ENCODE measurements at places on chromosomes 3 and 15.
A peak's percentile ranks its signal among the peaks of the same experiment; 100 is the strongest.

DNA sequence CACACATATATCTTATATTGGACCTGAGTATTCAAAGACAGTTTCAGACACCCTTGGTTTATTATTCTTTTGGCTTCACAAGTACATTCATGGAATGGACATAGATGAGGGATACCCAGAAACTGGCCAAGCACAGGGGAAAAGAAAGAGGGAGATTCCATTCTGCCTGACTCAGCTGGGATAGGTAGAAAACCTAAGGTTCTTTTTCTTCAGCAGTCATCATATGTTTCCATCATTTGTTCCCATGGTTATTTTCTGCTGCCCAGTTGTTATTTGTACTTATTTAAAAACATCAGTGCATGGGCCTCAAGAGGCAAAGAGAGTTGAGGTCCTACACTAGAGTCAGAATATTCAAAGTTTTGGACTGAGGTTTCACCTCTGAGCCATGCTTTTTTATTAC, 91.8 kb downstream of the FILIP1L start:
- no peak for DNase-seq

DNA sequence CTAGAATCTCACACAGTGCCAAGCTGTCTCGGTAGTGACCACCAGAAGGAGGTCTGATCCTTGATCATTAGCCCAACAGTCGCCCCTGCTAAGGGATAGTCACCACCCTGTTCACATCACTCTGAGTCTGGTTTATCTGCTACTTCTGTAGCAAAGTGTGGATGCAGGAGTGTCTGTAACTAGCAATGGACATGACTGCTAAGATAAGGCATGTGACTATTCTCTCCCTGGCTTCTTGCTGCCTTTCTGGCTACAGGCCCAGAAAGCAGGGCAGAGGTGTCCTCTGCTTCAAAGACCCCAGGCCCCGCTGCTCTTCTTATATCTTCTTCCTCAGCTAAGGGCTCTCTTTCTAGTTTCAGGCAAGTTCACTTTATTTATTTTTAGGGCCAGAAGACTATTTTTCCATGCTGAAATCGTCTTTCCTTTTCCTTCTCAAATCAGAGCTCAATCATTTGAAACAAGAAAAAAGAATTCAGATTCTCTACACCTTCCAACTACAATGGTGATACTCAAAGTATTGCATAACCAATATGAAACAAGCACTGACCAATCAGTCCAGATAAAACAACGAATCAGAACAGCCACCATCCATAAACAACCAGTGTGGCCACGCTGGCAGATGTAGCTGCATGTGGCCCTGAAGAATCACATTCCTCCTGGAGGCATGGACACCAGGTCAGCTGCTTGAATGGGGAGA, 8.0 kb upstream of the KNG1 start:
- no peak for DNase-seq

- no peak for DNase-seq
These were observed 23.5 kb upstream of the TRPM1 start for GRCh38 chr15:31125061-31125460.

DNA sequence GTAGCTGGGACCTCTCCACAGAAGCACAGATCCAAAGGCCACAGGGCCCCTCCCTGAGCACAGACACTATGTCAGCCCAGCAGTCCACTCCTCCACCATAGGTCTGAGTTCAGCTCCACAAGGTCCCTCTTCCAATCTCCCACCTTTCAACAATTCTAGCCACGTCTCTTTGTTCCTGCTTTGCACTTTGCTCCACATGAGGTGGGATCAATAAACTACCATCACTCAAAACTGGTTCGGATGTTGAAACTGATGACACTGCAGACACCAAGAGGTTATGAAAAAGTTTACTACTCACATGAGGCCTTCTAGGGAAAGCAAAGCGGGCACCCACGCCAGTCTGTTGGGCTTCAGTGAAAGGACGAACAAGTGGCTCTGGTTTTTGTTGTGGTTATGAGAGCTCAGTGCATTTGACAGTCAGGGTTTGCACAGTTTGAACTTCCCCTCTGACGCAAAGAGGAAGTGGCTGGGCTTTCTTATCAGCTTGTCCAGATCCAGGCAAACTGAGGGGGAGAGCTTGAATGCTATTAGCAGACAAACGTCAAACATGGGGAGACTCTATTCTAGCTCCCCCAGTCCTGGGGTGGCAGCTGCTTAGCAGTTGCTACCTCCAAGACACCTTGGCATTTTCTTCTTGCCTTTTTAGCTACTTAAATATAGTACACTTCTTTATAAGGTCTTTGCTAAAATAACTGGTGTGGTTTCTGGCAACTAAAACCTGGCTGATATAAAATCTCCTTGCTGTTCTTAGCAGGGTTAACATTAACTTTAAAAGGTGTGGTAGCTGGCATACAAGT, 37.8 kb downstream of the ZNF445 start:
- no peak for DNase-seq

GRCh38 chr3:107308716-107309115, 68.5 kb upstream of the CCDC54 start:
- no peak for DNase-seq

DNA sequence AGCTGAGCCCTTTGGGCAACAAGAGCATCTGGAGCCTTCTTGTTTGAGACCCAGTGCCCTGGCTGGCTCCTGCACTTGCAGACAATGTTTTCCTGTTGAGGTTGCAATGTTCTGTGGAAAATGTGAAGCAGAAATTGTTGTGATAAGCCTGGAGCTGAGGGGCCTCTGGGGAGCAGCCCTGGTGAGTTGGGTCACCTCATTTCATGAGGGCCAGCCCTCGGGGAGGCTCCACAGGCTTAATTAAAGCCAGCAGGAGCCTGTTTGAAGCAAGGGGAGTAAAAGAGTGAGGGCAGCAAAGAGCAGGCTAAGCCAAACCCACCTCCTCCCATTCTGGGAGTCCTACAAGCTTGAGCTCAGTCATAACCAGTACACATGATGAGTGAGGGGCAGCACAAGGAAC, 154.3 kb downstream of the ALDH1A2 start:
- no peak for DNase-seq

- no peak for DNase-seq
These were observed 24.9 kb upstream of the THRB start for GRCh38 chr3:24519368-24520100.

- DNase-seq = no peak
These were observed 2.4 kb downstream of the TRPM1 start for GRCh38 chr15:31098953-31099740.

DNA sequence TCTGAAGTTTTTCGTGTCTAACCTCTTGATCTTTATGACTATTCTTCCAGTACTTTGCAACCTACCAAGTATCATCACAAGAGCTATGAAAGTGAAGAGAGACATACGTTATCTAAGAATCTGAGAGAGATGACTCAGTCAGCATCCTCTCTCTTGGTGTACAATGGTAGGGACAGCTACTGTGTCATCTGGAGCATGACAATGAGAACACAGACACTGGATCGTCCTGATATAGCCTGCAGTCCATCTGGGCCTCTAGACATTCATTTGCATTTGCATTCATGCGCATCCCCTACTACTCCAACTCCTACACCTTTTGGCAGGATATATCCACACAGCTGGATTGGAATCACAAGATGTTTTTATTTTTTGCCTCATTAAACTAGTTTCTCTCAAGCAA, 115.2 kb downstream of the PEX5L start:
- peak; percentile 10 for DNase-seq

GRCh38 chr15:33852570-33852969, 115.7 kb upstream of the CHRM5 start:
- no peak for DNase-seq

DNA sequence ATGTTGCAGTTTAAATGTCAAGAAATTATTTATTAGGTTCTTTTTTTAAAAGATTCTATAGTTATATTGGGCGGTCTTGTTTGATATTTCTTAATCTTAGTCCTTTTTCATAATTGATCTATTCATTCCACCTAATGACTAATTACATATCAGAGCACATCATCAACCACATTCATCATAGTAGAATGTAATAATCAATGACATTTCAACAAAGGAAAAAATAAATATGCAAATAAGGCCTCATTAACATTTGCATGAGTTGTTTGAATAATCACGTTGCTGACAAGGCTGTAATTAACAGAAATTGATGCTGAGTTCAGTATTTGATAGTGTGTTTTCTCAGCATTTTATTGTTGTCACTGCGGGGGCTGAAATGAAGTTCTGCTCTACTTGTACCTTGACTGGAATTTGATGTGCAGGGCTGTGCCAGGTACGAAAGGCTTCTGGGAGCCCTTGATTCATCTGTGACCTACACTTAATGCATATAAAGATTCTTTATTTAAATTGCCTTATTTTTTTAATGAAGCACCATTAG, 215.7 kb downstream of the TCF12 start:
- no peak for DNase-seq

- no peak for DNase-seq
These were observed 27.6 kb downstream of the ZNF860 start for GRCh38 chr3:32009101-32009500.

- DNase-seq = no peak
These were observed 13.1 kb upstream of the ITPKA start for GRCh38 chr15:41480396-41481140.

DNA sequence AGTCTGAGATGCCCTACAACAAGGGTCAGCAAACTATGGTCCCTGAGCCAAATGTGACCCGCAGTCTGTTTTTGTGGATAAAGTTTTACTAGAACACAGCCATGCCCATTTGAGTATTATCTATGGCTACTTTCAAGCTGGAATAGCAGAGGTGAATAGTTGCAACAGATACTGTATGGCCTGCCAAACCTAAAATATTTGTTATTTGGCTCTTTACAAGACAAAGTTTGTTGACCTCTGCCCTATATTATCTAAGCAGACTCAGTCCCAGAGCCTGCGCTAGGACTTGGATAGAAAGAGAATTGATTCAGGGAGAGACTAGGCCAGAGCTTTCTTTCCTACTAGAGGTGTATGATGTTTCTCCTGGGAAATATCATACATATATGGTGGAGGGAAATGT, 81.7 kb upstream of the NMNAT3 start:
- no peak for DNase-seq

GRCh38 chr3:45905755-45906154, 19.4 kb downstream of the CCR9 start:
- no peak for DNase-seq

DNA sequence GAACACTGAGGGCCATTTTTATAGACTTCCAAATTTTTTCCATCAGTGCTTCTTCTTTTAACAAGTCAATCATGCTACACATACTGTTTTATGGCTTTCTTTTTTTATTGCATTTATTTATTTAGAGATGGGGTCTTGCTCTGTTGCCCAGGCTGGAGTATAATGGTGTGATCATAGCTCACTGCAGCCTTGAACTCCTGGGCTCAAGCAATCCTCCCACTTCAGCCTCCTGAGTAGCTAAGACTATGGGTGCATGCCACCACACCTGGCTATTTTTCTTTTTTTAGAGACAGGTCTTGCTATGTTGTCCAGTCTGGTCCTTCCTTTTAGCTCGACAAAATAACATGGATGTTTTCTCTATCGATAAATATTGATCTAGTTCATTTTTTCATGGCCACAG, 425.8 kb upstream of the WNT5A start:
- no peak for DNase-seq

DNA sequence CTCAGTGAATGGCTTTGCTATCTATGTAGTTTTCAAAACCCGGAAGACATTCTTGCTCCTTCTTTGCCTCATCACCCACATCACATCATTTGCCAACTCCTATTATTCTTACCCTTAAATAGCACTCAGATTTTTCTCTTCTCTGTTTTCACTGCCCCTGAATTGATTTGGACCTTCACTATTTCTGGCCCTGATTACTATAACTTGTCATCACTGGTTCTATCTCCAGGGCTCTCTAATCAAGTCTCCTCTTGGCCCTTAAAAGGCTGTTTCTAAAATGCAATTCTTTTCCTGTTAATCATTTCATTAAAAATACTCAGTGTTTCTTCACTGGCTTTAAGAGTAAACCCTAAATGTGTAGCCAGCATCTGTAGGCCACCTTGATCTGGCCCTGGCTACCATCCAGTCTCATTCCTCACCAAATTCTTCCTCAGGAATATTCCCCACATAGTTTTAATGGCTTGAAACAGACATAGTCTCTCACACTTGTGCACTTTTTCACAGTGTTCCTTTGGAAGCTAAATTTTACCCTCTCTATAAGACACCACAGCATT, 437.1 kb upstream of the CBLB start:
- DNase-seq = no peak

- DNase-seq = no peak
These were observed 128.0 kb downstream of the BBX start for GRCh38 chr3:107650788-107651187.

GRCh38 chr3:172614340-172615274, 91.4 kb upstream of the TNFSF10 start:
- no peak for DNase-seq

DNA sequence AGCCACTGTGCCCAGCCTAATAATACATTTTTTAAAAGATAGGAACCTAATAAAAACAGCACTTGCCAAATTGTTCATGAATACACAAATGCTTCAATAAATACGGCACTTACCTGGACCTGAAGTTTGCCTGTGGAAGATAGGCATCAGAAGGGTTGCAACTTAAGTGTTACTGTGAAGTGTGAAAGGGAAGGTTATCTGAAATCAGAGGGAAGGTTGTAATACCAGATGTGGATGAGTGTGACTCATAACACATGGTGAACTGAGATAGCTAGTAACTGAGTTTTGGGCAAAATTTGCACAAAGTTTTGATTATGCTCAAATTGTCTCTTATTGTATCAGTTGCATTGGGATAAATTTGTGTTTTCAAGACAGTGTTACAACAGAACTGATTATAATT, 68.0 kb downstream of the ATP11B start:
- no peak for DNase-seq

DNA sequence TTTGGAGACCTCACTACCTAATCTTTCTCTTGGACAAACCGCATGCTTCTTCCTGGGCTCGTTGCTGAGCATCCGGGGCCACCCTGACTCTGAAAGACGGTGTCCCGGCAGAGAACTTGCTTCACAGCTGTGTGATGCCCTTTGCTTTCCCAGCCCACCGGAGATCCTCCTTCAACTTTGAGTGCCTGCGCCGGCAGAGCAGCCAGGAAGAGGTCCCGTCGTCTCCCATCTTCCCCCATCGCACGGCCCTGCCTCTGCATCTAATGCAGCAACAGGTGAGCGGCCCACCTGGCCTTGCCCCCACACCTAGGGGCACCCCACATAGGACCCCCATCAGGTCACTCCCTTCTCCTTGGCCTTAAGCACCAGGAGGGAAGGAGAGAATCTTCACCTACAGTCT, 37.7 kb downstream of the CHDH start:
- no peak for DNase-seq

DNA sequence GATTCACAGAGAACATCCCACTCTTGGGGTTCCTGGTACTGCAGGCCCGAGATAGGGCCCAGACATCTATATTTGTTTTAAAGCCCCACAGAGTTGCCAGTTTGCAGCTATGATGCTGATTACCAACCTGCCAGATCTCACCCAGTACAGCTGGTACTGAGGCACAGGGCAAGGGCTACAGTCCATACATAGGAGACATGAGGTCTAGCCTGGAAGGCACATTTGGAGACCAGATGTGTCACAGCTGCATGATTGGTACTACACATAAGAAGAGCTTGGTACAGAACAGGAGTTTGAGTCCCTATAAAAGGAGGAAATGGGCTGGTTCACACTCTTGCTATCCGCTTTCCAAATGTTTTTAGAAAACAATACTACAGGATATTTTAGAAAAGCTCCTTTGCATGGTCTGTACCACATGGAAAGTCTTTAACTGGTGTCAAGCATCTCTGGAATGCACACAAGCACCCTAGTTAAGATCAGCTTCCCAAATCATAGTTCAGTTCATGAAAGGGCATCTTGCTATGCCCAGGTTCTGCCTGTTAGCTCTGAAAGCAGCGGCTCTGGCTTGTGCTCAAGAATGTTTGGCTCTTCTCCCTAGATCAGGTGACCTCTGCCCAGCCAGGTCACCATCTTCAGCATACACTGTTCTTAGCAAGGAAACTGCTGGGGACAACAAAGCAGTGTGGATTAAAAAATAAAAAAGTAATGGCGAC, 20.6 kb downstream of the MTMR14 start:
- DNase-seq = no peak

All from right renal pelvis (tissue), 4 donors.